M059J (cell line): ENCODE measurements at places on chromosomes 7 and 10. TPM values are rescaled to one million over a fixed set of nuclear protein-coding genes. Genes with fewer than 3 reads are reported as not detected.

GRCh38 chr10:131778385-131778784 lies 122.4 kb upstream of the PPP2R2D start:
- DNase-seq, result no peak

- DNase-seq, result peak; percentile 12
Observed at GRCh38 chr7:111312966-111313365, 222.0 kb downstream of the LRRN3 start.

DNA sequence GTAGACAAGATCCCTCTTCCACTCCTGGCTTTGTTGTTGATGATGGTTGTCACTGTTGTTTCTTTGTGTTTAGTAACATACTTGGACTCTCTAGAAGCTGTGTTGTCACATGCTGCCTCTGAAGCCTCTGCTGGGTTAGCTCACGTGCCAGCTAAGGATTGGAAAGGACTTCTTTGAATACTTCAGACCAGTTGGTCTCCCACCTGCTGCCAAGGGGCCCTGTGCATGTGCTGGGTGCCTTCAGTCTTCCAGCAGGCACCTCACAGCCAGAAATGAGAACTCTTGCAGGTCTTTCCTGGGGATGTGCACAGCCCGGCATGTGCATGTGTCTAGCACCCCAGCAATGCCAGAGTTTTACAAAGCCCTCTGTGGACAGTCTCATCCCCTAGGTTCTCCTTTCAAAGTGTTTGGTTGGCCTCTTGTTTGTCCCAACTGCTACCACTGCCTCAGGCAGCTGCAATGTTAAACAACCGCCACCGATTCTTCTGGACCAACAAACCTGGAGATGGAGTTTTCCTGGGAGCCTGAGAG lies 21.7 kb upstream of the NCAPG2 start:
- DNase-seq, result no peak

The LEP gene
- not detected in 2 replicates for total RNA-seq
